Stimulated activated CD4-positive, alpha-beta T cell treated with anti-CD3 and anti-CD28 coated beads, Interleukin-1b, Interleukin-23, amount 100 ng/mL, for 24 hours (primary cell): ENCODE measurements at places on chromosomes 16 and 17.

DNA sequence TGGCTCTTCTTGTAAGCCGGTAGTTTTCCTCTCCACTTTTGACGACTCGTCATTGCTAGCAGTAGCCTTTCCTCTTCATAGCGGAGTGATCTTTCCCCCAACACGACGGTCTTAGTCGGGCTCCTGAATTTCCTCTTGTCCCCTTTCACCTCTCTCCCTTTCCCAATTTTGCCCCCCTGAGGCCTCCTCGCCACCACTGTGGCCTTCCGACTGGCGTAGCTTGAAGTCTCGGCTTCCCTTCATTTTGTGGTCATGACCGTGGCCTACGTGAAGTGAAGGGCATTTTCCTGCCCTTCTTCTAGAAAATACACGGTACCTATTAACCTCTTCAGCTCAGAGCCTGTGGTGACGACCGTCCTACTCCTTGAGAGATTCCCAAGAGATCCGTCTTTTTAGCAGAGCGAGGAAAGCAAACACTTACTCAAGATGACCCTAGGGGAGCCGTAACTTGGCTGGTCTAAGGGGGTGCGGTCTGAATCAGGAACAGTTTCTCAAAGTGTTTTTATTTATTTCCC lies 787 bp downstream of the PRKAR1A start:
- DNase-seq = no peak

DNA sequence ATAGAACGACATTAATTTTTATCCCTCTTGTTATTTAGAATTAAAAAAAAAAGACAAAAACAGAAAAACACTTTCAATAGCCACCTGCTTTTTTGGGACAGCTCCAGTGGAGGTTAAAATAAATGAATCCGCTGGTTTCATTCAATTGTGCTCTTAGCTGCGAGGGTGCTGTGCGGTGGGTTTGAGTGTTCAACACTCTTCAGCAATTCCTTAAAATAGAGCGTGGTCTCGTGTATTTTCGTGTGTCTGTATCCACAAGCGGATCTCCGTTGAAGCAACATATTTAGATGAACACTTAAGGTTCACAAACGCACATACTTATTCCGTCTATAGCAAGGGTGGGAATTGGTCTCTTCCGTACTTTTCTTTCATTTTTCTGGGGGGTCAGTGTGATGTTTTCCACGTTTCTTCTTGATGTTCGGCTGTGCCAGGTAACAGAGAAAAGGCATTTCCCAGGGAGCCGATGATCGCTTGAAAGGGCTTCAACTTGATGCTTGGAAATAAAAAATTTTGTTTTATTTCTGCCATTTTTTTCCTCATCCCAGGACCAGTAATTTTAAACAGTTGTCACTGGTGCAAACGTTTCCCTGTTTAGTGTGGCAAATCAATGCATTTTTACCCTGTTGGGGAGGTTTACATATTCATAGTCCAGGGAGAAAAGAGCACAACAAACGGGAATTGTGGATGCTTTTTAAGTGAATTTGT lies 297.9 kb downstream of the IRF8 start:
- DNase-seq = no peak

DNA sequence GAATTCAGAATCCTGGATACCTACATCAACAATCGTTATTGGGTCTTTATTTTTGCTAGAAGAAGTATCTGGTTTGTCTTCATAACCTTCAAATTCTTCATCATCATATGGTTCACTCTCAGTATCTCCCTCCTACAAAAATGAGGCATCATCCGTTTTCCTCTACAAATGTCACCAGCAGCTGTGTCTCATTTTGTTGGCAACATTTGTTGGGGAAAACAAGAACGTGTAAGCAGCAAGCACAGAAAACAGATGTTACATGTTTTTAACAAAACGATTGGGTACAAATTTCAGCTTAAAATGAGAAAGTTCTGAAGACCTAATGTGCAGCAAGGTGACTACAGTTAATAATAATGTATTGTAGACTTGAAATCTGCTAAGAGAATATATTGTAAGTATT lies 8.7 kb downstream of the CCDC47 start:
- DNase-seq = no peak

GRCh38 chr17:44829523-44830358 lies at the start of gene GJC1:
GJC1 (minus strand) TSS chr17:44830287; CDS start chr17:44805817, 24,470 bp downstream.
- no peak for DNase-seq

DNA sequence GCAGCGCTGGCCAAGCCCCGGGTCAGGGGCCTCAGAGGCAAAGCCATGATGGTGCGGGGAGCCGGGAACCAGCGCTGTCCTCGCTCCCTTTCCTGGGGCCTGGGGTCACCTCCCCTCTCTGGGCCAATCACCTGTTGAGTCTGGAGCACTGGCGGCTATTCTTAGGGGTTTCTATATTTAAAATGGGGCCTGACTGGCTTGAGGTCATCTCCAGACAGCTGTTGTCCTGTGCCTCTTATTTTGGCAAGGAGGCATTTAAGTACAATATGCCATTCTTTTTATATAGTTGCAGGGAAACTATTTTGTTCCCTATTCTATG lies at the start of gene COX6A2:
COX6A2 (minus strand) TSS at position 82 of the 319 bp plus-strand sequence; CDS start at position 47, 35 bp downstream.
- DNase-seq = no peak

- no peak for DNase-seq
Measured at GRCh38 chr17:41680426-41681040, 8.2 kb upstream of the EIF1 start.

DNA sequence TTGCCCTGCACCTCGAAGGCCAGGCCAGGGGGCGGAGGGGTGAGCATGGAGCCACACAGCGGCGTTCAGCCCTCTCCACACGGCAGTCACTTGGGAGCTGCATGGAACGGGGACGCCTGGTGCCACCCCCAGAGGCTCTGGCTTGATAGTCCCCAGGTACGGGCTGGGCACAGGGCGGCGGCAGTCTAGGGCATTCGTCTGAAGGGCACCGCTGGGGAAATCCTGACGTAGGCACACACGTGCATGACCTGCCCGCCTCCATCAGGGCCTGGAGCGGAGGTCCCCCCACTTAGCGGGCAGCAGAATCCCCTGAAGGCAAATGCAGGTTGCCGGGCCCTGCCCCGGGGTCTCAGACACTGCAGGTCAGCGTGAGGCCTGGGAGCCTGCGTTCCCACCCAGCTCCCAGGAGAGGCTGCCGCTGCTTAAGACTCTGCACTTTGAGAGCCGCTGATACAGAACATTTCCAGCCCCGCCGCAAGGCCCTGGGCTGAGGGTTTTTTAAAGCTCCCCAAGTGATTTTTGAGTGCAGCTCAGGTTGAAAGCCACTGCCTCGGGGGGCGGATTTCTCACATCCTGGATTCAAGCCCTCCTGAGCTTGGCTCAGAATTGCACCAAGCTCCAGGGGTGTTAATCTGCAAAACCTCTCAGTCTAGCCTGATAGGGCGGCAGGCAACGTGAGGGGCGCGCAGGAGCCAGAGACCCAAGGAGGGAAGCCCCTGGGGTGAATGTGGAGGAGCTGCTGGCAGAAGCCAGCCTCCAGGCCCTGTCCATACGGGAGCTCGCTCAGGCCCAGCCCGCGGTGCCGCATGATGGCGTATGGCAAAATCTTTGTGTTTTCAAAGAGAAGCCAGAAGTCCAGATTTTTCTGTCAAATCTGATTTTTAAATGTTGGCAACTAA lies 182.3 kb upstream of the GSE1 start:
- no peak for DNase-seq
